Activated naive CD4-positive, alpha-beta T cell treated with Interleukin-2 at 50 U/mL for 16 hours (primary cell): ENCODE measurements at places on chromosomes 1 and 21.

- DNase-seq = no peak
Observed at GRCh38 chr1:60299581-60299980, 226.0 kb upstream of the C1orf87 start.

- no peak for DNase-seq
Observed at GRCh38 chr21:31683029-31683428, 23.5 kb downstream of the SOD1 start.

GRCh38 chr21:16979574-16979973 lies 533.3 kb upstream of the CXADR start:
- no peak for DNase-seq

- no peak for DNase-seq
Observed at GRCh38 chr1:180239145-180240096, 9.4 kb downstream of the LHX4 start.

GRCh38 chr1:25971066-25971810 lies 26.6 kb downstream of the PAFAH2 start:
- peak; percentile 9 for DNase-seq
